Right hindlimb (tissue), 1 donor: ENCODE measurements at places on chromosomes 1 and 21.

- no peak for DNase-seq
Measured at GRCh38 chr1:173255214-173255813, 48.2 kb upstream of the TNFSF4 start.

GRCh38 chr21:38325731-38326420 lies 69.1 kb downstream of the KCNJ15 start:
- no peak for DNase-seq

DNA sequence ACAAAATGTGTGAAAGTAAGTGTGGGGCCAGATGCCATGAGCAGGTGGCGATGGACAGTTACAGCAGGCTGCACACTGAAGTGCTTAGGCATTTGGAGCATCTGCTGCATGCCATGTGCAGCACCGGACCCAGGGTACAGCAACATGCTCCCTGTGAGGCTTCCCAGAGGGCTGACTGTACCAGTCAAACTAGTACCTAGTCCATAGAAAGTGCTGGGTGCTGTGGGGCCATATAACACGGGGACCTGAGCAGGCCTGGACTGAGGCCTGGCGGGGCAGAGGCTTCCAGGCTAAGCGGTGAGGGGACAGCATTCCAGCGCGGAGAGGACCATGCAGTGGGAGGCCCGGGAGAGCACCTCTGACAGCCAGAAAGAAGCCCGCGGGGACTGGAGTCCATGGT lies 29.9 kb upstream of the PKP1 start:
- no peak for DNase-seq

DNA sequence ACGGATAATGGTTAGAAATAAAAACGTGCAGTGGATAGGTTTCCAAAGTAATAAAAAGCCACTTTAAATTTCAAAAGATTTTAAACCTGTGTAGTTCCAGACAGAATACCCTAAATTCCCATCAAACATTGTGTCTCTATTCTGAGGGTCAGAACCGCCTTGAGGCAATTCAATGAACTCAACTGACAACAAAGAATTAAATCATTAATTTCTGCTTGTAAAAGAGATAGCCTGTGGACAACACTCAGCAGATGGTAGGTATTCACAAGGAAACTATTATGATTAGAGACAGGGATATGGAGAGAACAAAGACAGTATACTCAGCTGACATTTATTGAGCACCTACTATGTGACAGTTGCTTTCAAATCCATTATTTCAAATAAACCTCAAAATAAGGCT lies 35.1 kb upstream of the JUN start:
- no peak for DNase-seq

DNA sequence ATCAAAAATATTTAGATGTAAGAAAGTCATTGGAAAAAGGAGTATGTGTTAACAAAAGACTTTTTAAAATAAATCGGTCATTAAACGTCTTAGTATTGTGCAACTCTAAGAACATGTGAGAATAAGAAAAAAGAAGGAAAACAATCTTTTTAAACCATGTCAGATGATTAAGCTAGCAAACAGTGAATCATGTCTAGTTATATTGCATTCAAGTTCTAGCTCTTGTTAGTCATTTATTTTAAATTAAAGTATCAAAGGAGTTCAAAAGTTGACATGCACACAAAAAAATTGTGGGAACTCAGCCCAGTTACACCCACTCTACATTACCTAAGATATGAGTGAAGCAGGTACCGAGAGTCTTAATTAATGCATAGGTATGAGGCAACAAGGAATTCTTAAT lies 9.8 kb downstream of the FRRS1 start:
- DNase-seq: no peak

DNA sequence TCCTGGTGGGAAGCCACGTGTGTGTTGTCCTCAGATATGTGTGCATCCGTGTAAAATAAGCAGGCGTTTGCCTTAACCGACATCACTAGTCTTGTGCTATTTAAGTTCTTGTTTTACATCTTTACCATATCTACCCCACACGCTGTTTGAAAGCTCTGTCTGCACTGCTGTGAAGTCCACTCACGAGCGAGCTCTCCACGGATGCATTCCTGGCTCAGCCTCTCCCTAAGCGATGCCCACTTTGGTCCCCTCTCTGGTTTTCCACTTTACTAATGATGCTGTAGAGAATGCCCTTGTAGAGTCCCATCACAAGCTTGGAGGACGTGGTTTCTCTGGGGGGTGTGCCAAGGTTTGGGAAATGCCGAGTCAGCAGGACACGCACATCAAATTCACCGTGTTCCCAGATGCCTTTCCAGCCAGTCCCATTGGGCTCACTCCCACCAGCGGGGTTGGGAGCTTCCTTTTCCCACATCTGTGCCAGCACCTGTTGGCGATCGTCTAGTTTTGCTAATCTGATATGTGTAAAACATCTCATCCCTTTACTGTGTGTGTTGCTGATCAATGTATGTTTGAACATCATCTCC lies 43.8 kb downstream of the ACTL8 start:
- DNase-seq: no peak

- DNase-seq: peak; percentile 85
Measured at GRCh38 chr1:2290595-2291510, 62.7 kb downstream of the SKI start.

DNA sequence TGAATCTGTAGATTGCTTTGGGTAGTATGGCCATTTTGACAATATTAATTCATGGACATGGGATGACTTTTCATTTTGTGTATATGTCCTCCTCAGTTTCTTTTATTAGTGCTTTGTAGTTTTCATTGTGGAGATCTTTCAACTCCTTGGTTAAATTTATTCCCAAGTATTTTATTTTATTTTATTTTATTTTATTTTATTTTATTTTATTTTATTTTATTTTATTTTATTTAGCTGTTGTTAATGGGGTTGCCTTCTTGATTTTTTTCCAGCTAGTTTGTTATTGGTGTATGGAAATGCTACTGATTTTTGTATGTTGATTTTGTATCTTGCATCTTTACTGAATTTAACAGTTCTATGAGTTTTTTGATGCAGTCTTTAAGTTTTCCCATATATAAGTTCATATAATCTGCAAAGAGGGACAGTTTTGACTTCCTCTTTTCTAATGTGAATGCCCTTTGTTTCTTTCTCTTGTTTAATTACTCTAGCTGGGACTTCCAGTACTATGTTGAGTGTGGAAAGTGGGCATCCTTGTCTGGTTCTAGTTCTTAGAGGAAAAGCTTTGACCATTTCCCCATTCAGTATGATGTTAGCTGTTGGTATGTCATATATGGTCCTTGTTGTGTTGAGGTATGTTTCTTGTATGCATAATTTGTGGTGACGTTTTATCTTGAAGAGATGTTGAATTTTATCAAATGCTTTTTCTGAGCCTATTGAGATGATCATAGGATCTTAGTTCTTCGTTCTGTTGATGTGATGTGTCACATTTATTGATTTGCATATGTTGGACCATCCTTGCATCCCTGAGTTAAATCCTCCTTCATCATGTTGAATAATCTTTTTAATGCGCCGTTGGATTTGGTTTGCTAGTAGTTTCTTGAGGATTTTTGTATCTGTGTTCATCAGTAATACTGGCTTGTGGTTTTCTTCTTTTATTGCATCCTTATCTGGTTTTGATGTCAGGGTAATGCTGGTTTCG lies 14.3 kb downstream of the CEPT1 start:
- DNase-seq: no peak

DNA sequence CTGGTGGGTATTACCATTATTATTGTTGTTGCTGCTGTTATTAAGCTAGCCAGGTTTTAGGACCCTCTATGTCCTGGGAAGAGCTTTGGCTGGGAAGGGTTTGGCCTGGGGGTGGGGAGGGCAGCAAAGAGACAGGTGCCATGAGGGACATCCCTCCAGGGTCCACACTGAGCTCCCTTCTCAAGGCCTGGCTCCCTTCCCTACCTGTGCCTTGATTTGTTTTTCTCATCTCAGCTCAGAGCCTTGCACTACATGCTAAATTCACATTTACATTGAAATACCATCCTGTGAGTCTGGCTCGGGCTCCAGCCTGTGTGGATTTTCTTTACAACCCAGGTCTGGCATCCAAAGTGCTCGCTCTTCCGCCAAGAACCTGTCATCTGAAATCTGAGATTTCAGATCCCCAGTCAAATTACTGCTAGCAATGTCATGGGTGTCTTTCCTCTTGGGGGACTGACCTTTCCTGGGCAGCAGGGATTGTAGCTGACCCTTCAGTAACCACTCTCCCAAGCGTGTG lies 536.3 kb downstream of the PTPRU start:
- DNase-seq: no peak

GRCh38 chr1:247359559-247359958 lies 27.9 kb upstream of the ZNF496 start:
- DNase-seq: no peak

DNA sequence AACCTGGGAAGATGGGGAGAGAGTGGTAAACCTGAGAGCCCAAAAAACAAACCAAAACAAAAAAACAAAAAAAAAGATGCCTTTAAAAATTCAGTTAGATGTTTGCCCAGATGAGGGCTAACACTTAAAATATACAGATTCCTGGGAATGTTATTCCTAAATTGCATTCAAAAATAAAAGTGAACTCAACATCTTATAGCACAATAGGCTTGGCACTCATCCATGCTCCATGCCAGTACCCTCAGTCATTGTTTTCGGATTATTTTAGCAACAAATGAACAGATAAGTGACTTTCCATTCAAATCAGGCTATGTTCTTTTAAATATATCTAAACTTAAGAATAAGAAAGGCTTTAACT lies 3.7 kb downstream of the ATP1A1 start:
- DNase-seq: no peak

DNA sequence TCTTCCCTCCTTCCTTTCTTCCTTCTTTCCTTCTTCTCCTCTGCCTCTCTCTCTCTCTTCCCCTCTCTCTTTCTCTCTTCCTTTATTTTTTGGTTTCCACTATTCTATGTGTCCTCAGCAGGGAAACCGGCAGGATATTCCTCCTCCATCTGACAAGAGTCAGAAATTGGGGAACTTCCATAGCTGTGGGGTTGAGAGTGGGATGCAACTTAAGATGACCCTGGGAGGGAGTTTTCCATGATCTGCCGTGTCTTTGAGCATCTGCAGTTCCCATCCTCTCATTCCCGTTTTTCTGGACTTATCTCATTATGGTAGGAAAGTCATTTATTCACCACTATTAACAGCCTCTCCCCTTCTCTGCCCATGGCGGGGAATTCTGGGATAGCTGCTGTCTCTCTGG lies 98.6 kb downstream of the NMNAT2 start:
- no peak for DNase-seq

DNA sequence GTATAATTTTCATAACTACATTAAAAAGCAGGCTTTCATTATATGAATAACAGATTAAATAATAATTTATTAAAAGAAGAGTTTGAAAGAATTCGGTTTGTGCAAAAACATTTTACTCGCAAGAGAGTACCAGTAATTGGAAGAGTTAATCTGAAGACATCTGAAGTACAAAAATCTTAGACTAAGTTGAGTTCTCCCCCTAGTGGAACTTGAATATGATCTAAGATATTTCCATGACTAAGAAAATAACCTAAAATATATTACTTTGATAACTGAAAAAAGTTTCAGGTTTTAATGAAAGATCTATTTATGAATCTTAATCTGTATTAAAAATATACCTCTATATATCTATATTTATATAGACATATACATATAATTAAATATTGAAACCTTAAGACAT lies 112.5 kb upstream of the GFI1 start:
- no peak for DNase-seq

- no peak for DNase-seq
Measured at GRCh38 chr1:9766759-9767442, 56.9 kb downstream of the CLSTN1 start.
